ENCODE measurements at places on chromosomes 11 and 22.

GRCh38 chr11:99534812-99535211, 514.1 kb downstream of the CNTN5 start:
- DNase-seq, result no peak

- DNase-seq, result no peak
Measured at GRCh38 chr22:44574057-44574639, 76.1 kb upstream of the RTL6 start.

DNA sequence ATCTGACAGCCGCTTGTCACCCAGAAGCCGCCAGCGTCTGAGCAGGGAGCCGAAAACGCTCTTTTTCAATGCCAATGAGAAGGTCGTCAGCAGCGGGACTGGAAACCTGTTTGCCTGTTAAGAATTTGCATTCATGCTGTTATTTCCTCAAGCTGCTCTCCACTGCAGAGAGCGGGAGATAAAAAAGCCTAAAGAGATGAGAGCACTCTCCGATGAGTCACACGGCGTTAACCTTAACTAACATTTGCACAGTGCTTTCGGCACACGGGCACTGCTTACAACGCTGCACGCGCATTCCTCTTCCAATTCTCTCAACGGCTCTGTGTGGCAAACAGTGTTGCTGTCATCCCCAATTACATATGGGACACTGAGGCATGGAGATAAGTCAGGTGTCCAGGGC, 40.0 kb upstream of the RTL6 start:
- no peak for DNase-seq

DNA sequence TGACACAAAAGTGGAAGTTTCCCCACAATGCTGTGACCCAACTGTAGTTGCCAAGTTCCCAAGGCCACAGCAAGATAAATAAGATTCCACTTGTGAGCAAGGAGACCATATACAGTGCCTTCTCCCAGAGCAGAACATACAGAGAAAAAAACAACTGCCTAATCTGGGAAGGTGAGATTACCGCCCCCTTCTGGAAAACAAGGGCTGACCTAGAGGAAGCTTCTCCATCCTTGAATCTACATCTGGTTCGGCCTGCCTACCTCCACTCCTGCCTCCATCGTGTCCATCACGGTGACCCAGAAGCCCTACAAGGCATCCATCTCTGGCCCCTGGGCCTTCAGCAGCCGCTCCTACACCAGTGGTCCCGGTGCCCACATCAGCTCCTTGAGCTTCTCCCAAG, 6.1 kb upstream of the RNASEH2C start:
- DNase-seq, result no peak

GRCh38 chr11:8707541-8708191, 25.1 kb downstream of the RPL27A start:
- DNase-seq, result no peak

DNA sequence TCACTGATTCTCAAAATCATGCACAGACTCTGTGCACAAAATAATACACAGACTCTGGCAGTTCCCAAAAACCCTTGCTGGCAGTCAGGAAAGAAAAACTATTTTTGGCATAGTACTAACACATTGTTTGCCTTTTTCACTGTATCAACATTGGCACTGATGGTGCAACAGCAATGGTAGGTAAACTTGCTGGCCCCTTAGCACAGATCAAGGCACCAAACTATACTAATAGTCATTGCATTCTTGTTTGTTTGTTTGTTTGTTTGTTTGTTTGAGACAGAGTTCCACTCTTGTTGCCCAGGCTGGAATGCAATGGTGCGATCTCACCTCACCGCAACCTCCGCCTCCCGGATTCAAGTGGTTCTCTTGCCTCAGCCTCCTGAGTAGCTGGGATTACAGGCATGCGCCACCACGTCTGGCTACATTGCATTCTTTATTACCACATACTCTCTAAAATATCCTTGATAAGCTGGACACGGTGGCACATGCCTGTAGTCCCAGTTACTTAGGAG, 81.0 kb upstream of the SLC6A5 start:
- no peak for DNase-seq

DNA sequence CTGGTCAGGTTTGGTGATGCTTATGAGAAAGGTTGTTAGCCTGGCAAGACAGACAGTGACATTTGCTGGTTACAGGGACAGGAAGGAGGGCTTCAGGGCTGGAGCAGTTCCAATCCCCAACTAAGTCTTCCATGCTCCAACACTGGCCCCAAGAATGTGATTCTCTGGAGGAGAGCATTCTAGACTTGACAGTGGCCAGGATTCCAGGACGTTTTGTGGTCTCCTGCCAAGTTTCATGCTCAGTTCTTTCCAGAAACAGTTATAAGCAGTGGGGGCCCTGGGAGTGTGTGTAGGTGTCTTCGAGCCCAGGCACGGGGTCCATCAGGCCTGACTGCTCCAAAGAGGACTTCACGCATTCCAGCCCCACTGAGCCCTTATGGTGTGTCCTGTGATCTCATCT, 8.9 kb upstream of the GRK3 start:
- no peak for DNase-seq

DNA sequence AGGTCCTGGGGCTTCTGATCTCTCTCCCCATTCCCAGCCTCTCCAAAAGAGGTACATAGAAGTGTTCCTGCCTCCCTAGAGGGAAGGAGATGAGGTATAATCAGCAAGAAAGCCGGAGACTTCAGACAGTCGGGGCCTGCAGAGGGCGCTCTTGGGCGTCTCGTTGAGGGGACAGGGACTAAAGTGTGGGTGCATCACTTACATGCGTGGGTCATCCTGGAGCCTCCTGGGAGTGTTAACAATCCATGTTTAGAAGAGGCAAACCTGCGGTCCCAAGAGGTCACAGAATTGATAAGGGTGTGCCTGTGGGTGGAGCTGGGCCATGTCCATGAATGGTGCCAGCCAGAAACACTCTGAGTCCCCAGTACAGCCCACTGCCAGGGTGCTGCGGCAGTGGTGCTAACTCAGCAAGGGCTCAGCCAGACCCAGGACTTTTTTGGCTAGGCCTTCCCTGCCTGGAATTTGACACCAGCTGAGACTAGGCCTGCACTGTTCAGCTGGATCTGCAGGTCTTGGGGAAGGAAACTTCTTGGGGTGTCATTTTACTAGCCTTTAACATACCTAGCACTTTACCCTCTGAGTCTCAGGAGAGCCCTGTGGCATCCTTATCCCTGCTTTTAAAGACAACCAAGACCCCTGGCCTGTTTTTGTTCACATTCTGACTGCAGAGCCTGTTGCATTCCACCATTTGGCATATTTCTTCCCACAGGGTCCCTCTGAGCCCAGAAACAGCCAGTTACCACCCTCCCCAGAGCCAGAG, 5.5 kb downstream of the YDJC start:
- DNase-seq, result no peak

- no peak for DNase-seq
Measured at GRCh38 chr11:46722566-46723358, 3.7 kb downstream of the F2 start.

GRCh38 chr11:70628855-70629844, 230.8 kb downstream of the CTTN start:
- no peak for DNase-seq

DNA sequence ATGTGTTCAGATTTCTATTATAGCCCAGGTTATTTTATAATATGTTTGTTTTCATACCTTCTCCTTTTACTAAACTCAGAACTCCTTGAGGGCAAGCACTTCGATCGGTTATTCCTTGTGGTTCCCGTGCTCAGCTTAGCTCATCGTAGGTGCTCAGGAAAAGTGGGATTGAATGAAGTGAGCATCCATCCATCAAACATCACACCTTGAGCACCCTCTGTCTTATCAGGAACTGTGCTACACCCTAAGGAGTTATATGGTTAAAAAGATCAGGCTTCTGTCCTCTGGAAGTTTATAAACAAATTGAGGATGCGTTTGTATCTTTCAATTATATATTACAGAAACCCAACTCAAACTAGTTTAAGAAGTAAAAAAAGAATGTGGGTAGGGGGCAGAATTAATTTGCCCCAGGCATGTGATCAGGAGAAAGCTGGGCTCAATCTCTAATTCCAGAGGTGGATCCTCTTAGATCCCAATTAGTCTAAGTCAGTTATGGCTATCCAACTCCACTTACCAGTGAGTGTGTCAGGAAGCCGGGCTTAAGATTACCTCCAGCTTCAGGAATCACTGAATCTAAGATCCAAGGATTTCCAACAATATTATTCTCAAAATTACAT, 59.9 kb upstream of the RRAS2 start:
- no peak for DNase-seq

DNA sequence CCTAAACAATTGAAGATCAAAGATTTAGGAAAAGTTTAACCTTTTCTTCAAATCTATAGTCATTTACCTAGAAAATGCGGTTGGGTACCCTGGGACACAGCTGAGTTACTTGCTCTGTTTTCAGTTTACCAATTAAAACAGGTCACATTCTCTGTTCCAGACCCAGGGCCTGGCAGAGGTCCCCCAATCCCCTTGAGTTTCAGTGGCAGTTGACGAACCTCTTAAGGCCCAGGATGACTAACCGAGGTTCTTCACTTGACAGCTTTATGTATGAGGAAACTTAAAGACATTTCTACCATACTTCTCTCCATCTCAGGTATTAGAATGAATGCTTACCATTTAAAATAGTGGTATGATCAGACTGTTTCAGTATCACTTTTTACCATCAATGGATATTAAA, 16.3 kb downstream of the LDHAL6A start:
- no peak for DNase-seq

GRCh38 chr22:40204321-40205116, 26.8 kb downstream of the TNRC6B start:
- DNase-seq, result no peak

- DNase-seq, result peak; percentile 76
Measured at GRCh38 chr11:62542750-62543567, 3.6 kb downstream of the AHNAK start.

DNA sequence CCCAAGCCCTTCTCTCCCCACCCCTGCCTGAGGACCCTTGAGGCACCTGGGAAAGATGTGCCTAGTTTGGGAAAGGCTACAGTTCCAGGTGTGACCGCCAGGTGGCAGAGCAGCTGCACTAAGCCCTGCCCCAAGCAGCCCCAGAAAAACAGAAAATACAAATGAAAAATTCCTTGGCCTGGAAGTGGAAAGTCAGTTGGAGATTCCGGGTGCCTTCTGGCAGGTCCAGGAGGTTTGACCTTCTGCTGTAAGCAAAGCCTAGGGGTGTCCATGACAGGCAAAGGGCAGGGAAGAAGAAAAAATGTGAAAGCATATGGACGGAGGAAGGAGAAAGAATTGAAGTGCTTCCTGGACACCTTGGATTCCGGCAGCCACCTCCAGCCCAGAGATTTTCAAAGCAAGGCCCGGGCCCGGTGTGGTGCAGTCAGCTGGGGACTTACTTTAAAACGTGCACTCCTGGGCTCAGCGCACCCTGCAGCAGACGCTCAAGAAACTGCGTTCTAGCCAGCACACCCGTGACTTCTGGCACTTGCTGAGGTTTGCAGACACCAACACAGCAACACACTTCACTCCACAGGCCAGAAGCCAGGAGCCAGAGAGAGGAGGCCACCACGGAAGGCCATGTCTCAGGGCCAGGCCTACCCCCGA, 37.3 kb upstream of the SLC22A12 start:
- DNase-seq, result peak; percentile 49

- DNase-seq, result no peak
Measured at GRCh38 chr11:24171869-24172268, 325.0 kb upstream of the LUZP2 start.

DNA sequence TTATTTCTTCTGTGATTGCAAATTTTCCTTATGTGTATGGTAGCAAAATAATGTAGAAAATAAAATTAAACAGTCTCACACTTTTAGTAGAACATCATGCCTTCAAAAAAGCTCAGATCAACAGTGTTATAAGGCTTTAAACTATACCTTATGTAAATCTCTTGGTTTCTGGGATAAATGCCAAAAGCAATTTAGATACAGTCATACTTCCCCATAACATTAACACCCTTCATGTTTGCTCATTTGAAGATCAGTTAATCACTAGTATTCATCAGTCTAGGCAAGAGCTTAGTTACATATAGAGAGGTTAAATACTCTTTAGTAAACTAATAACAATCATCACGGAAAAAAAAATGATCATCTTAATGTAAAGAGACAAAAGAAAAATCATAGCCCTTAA, 421.8 kb upstream of the ANO3 start:
- DNase-seq, result no peak

DNA sequence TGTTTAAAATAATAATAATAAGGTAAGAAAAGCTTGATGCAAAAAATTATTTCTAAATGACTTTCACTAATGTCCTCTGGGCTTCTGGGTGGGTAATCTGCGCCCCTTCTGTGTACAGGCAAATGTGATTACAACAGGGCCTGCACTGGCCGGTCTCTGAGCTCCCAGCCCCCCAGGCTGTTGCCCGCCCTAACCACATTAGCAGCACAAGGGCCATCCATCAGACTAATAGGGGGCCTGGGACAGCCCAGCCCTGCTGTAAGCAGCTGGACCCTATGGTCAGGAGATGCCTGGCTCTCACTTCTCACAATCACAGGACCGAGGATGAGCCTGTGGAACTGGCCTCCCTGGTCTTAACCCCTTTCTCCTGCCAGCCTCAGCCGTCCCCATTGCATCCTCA, 388.4 kb downstream of the BUD13 start:
- no peak for DNase-seq

DNA sequence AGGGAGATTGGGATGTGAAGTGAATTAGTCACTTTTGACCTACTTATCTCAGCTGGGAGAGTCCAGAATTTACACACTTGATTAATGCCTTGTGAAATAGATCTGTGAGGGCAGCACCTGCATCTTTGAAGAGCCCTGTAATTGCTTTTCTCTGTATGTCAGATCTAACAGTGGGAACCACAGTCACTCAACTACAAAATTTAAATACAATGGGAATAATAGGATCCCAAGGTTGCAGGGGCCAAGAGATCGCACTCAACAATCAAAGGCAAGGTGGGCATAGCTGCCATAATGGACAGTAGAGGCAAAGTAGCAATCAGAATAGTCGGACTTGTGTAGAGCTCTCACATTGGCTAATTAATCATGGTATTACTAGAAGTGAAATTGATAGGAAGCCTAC, 45.5 kb upstream of the NARS2 start:
- no peak for DNase-seq

GRCh38 chr11:65431451-65432099, 9.0 kb downstream of the NEAT1 start:
- no peak for DNase-seq
